Stimulated activated CD4-positive, alpha-beta T cell treated with anti-CD3 and anti-CD28 coated beads, Interleukin-1b, Interleukin-23, amount 100 ng/mL, for 4 hours (primary cell): ENCODE measurements at places on chromosomes 1 and 21.

DNA sequence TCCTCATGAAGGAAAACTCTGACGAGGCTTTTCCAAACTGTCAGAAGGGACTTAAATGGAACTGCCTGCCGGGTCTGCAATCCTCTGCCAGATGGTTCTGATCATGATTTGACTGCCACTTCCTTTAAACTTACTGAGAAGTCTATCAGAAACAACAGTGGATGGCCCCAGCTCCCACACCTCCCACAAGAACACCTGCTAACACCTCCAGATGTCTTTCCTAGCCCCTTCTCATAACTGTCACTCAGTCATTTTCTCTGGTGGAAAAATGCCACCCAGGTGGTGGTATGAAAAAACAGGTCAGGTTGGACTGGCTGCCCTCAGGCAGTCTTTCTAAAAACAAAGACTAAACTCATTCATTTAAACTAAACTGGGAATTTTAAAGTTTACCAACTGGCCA, 66.7 kb upstream of the ABCD3 start:
- DNase-seq = no peak

GRCh38 chr1:243287652-243288051, 31.8 kb downstream of the SDCCAG8 start:
- DNase-seq = no peak

DNA sequence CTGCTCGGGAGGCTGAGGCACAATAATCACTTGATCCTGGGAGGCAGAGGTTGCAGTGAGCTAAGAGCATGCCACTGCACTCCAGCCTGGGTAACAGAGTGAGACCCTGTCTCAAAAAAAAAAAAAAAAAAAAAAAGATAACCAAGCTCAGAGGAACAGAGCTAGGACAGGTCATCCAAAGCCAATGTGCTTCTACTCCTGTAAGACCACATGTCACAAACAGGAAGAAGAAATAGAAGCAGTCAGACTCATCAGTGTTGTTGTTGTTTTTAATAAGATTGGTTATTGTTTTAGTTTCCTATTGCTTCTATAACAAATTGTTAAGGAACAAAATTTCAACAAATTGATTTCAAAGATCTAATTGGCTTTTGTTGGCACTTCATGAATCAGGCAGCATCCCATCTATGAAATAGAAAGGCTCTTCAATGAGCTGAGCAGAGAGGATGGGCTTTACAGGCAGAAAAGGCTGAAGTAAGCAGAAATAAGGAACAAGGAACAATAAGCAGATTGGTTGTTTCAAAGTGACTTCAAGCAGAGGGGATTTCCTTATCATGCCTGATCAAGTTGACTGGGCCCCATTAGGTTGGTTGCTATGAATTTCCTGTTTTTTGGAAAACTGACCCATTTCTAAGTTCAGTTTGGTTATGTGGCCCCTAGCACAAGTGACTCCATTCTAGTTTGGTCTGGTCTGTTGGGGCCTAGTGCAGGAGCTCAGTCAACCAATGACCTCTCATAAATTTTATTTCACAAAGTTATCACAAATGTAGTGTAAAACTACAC, 6.0 kb upstream of the AKNAD1 start:
- DNase-seq = no peak

DNA sequence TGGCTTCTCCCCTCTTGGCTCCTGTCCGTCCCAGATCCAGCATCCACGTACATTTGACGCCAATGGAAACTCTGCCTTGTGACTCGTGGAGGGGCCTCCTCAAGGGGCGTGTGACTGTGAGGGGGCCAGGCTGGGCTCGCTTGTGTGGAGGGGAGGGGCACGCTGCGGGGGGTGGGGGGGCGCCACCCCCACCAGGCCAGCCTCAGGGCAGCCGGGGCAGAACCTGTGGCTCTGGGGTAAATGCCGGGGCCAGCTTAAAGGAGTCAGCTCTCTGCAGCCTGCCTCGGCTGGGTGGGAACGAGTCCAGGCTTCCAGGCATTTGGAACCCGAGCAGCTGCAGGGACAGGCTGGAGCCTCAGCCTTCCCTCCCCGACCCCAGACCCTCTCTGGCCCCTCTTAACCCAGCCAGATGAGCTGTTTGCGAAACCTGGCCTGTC, 94.1 kb downstream of the SIK1 start:
- no peak for DNase-seq

GRCh38 chr1:108767115-108767514, 20.6 kb downstream of the STXBP3 start:
- DNase-seq = no peak

- no peak for DNase-seq
Observed at GRCh38 chr1:23035823-23036452, 16.7 kb downstream of the KDM1A start.
